ENCODE measurements at places on chromosomes 13 and 19. TPM values are rescaled to one million over a fixed set of nuclear protein-coding genes. Genes with fewer than 3 reads are reported as not detected.
A peak's percentile ranks its signal among the peaks of the same experiment; 100 is the strongest.

DNA sequence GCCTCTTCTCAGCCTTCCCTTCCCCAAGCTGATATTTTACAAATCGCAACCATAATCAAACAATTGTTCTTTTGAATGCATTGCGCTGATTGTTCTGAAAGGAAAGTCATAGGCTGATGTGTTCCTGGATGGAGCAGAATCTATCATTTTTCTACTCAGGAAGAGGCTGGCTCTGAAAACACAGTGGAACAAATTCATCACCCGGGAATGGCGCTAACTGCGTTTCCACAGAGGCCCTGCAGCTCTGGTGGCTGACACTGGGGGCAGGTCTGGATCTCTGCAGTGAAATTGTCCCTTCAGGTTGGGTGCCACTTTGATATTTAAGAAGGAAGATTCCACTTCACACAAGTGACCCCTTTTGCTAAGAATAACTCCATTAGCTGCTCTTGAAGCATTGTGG, 1060.8 kb downstream of the UQCRFS1 start:
- no peaks in the 10 kb centered on the region for H3K4me1 ChIP-seq
- H3K4me3 ChIP-seq = no peak overlapping the region
- no peaks in the 10 kb centered on the region for H3K27me3 ChIP-seq
- no peak for DNase-seq

DNA sequence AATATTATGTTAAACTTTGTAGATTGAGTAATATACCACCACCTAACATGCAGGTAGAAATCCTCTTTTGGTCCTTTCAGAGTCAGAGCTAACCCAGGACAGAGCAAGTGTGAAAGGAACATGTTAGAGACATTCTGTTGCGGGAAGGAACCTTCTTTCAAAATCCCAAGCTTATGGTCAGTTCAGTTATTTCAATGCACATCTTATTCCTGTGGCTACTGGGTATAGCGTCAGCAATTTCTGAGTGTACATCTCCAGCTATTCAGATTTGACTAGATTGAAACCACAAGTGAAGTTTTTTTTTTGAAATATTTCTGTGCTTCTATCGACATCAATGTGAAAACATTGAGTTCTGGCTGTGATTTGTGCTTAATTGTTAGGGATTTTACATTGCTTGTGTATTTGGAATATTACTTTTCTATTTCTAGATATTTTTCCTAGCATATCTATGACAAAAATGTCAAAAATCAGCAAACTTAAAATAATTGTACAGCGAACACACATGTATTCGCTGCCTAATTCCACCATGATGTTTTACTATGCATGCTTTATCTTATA, 165.3 kb downstream of the LMO7 start:
- no peak overlapping the region for H3K27ac ChIP-seq
- peaks cover 20% of the 10 kb centered on the region for H3K4me1 ChIP-seq
- H3K36me3 ChIP-seq = no peaks in the 10 kb centered on the region
- no peaks in the 10 kb centered on the region for H3K27me3 ChIP-seq
- H3K4me3 ChIP-seq = no peak overlapping the region
- no peak for DNase-seq

- H3K4me3 ChIP-seq = no peak overlapping the region
- H3K36me3 ChIP-seq = no peaks in the 10 kb centered on the region
- no peaks in the 10 kb centered on the region for H3K4me1 ChIP-seq
- no peaks in the 10 kb centered on the region for H3K27me3 ChIP-seq
Measured at GRCh38 chr19:31629579-31630363, 280.5 kb upstream of the TSHZ3 start.

GRCh38 chr19:43711751-43712355, 4.0 kb upstream of the IRGC start:
- no peak overlapping the region for H3K4me3 ChIP-seq
- no peaks in the 10 kb centered on the region for H3K4me1 ChIP-seq
- H3K36me3 ChIP-seq = no peaks in the 10 kb centered on the region
- H3K27ac ChIP-seq = no peak overlapping the region

- no peak overlapping the region for H3K4me3 ChIP-seq
- no peaks in the 10 kb centered on the region for H3K36me3 ChIP-seq
- no peak for DNase-seq
- peaks cover 23% of the 10 kb centered on the region for H3K4me1 ChIP-seq
- no peak overlapping the region for H3K27ac ChIP-seq
Measured at GRCh38 chr19:44694184-44694579, 4.8 kb upstream of the CEACAM16 start.

- no peaks in the 10 kb centered on the region for H3K27me3 ChIP-seq
- H3K4me3 ChIP-seq = no peak overlapping the region
- no peaks in the 10 kb centered on the region for H3K4me1 ChIP-seq
- H3K36me3 ChIP-seq = no peaks in the 10 kb centered on the region
- H3K27ac ChIP-seq = no peak overlapping the region
Measured at GRCh38 chr13:42614436-42615035, 40.6 kb downstream of the TNFSF11 start.

DNA sequence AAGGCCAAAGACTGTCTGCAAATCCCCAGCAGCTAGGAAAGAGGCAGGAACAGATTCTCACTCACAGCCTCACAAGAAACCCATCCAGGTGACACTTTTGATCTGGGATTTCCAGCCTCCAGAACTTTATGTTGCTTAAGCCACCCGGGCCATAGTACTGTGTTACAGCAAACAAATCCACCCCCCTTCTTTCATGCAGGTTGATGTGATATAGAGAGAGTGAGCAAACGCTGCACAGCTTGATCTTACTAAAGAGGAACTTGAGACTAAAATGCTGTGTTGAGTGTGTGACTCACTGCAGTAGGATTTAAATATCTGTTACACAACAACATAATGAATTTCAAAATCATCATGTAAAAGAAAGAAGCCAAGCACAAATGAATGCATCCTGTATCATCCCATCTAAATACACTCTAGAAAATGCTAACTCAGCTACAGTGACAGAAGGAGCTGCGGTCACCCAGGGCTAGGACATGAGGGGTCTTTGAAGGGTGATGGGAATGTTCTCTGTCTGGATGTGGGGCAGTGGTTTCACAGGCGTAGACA, 32.2 kb downstream of the RCBTB2 start:
- H3K27ac ChIP-seq = no peak overlapping the region
- no peak for DNase-seq
- no peaks in the 10 kb centered on the region for H3K27me3 ChIP-seq
- H3K36me3 ChIP-seq = no peaks in the 10 kb centered on the region
- peaks cover 7% of the 10 kb centered on the region for H3K4me1 ChIP-seq
- no peak overlapping the region for H3K4me3 ChIP-seq

DNA sequence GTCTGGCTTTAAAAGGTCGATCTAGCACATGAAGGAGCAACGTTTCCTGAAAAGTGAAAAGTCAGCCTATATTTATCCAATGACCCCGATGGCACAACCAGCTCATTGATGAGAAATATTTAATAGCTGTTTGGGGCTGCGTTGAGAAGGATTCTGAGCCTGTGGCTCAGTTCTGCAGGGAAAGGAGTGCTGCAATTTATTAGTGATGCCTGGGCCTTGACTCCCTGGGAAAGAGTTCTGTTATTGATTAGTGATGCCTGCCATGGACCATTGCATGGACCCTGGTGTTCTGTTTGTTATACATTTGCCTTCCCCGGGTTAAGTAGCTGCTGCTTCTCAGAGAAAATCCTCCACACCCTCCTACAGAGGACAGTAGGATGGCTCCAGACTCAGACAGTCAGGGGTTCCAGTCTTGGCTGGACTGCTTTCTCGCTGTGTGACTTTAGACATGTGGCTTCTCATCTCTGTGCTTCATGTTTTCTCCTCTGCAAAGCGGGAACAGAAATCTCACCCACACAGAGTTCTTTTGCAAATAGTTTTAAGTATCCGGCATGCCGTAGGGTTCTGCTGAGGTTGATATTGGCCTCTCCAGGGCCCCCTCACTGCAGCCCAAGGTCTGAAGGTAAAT, 17.7 kb upstream of the PTPRS start:
- H3K27ac ChIP-seq = no peak overlapping the region
- no peaks in the 10 kb centered on the region for H3K36me3 ChIP-seq
- no peaks in the 10 kb centered on the region for H3K27me3 ChIP-seq
- no peak overlapping the region for H3K4me3 ChIP-seq

DNA sequence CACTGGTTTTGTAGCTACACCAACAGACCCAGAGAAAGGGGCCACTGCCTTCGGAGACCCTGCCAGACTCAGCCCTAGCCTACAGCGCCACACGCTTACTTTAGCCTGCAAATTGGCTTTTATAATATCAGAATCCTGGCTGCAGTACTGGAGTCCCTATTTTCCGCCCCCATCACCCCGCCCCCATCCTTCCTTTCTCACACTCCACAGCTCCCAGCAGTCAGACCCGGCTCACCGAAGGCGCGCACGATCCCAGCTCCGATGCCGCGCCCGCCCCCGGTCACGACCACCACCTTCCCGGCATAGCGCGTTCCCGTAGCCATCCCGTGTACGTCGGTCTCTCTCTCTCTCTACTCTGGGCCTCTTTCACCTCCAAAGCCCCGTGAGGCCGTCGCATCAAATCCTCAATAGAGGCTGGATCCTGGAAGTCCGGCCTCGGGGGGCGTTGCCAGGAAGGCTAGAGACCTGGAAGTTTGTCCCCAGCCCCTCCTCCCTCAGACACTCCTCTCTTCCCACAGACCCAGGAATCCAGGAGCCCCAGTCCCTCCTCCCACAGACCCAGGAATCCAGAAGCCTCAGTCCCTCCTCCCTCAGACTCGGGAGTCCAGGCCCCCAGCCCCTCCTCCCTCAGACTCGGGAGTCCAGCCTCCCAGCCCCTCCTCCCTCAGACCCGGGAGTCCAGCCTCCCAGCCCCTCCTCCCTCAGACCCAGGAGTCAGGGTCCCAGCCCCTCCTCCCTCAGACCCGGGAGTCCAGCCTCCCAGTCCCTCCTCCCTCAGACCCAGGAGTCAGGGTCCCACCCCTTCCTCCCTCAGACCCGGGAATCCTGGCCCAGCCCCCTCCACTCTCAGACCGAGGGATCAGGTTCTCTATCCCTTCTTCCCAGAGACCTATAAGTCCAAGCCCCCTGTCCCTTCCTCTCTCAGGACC, at the start of gene HSD17B14:
HSD17B14 (minus strand) TSS at position 403 of the 929 bp plus-strand sequence; CDS start at position 323, 80 bp downstream.
- H3K36me3 ChIP-seq = no peaks in the 10 kb centered on the region
- H3K4me3 ChIP-seq = peak within 1 kb of the TSS; percentile 38
- H3K27me3 ChIP-seq = no peaks in the 10 kb centered on the region
- peaks cover 5% of the 10 kb centered on the region for H3K4me1 ChIP-seq
- peak; percentile 78 for DNase-seq

- no peak overlapping the region for H3K27ac ChIP-seq
- peaks cover 38% of the 10 kb centered on the region for H3K4me1 ChIP-seq
- no peaks in the 10 kb centered on the region for H3K36me3 ChIP-seq
- no peaks in the 10 kb centered on the region for H3K27me3 ChIP-seq
- no peak for DNase-seq
Measured at GRCh38 chr19:41546386-41546789, 29.6 kb upstream of the CEACAM21 start.

DNA sequence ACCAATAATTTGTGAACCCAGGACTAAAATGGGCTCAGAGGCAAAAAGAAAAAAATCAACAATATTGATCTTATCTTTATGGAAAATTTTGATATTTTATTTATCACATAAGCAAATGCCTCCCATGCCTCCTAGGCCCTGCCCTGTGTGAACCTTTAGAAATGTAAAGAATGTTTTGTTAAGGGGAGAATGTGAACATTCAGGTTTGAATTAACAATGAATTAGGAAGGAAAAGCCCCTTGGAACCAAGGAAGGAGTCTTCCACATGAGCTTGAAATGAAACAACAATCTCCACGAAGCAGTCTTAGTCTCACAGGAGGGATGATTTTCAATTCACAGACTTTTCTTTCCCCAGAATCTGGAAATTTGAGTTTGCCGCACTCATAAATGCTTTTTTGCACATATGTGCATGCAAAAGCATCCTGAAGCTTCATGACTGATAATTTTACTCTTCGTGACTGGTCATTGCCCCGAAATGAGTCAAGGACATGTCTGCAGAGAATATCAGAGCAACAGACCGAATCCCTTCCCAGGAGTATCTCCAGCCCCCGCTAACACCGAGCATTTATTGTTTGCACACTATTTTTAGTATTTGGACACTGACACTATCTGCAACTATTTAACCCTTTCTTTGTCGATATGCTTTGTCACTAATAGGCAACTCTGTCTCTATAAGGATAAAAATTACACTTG, 135.2 kb downstream of the DCT start:
- no peaks in the 10 kb centered on the region for H3K36me3 ChIP-seq
- H3K4me1 ChIP-seq = no peaks in the 10 kb centered on the region
- no peak overlapping the region for H3K27ac ChIP-seq
- H3K4me3 ChIP-seq = no peak overlapping the region
- peak; percentile 11 for DNase-seq

DNA sequence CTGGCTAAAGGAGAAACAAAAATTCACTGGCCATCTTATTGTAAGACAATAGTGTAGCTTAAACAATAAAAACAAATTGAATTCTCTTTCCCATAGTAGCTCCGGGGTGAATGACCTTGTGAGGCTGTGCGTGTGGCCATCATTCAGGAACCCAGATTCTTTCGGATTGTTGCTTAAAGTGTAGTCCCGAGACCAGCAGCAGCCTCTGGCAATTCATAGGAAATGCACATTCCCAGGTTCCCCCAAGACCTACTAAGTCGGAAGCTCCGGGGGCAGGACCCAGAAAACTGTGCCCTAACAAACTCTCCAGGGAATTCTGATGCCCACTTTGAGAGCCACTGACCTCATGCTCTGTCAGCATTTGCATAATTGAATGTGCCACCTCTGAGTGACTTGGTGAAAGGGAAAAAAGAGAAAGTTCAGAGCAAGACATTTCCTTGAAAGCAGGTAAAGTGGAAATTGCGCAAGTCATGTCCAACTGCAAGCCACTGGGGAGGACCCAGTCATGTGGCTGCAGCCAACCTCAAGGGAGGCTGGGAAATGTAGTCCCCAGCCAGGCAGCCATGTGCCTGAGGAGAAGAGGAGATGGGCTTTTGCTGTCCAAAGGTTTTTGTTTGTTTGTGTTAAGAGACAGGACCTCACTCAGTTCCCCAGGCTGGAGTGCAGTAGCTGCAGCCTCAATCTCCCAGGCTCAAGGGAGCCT, 50.7 kb upstream of the PNMA8B start:
- peaks cover 3% of the 10 kb centered on the region for H3K27me3 ChIP-seq
- DNase-seq = peak; percentile 15
- H3K4me3 ChIP-seq = no peak overlapping the region
- H3K36me3 ChIP-seq = no peaks in the 10 kb centered on the region

GRCh38 chr19:55341171-55341588, 1.5 kb downstream of the KMT5C start:
- DNase-seq = peak; percentile 11
- H3K4me3 ChIP-seq = peak overlapping the region; percentile 69

- no peaks in the 10 kb centered on the region for H3K27me3 ChIP-seq
- H3K4me1 ChIP-seq = no peaks in the 10 kb centered on the region
- H3K36me3 ChIP-seq = no peaks in the 10 kb centered on the region
- DNase-seq = no peak
- H3K27ac ChIP-seq = no peak overlapping the region
Measured at GRCh38 chr13:32086366-32086765, 54.8 kb downstream of the FRY start.

The ZNF681 gene
- total RNA-seq = 1.9 TPM

The NUDT19 gene
- total RNA-seq = 13.8 TPM

The ZNF814 gene
- total RNA-seq = 3.8 TPM

The UBL3 gene
- 11.8 TPM for total RNA-seq

The SELENOV gene
- total RNA-seq = not detected

The IL4I1 gene
- total RNA-seq = 9.1 TPM

The SYNGR4 gene
- total RNA-seq = not detected

The CEBPA gene
- total RNA-seq = not detected

The FUT2 gene
- total RNA-seq = not detected

The DKKL1 gene
- total RNA-seq = not detected

The PRTN3 gene
- not detected for total RNA-seq

Data from endothelial cell of umbilical vein (primary cell).